HCT116 (cell line): ENCODE measurements at places on chromosomes 6 and 20. TPM values are rescaled to one million over a fixed set of nuclear protein-coding genes. Genes with fewer than 3 reads are reported as not detected.

DNA sequence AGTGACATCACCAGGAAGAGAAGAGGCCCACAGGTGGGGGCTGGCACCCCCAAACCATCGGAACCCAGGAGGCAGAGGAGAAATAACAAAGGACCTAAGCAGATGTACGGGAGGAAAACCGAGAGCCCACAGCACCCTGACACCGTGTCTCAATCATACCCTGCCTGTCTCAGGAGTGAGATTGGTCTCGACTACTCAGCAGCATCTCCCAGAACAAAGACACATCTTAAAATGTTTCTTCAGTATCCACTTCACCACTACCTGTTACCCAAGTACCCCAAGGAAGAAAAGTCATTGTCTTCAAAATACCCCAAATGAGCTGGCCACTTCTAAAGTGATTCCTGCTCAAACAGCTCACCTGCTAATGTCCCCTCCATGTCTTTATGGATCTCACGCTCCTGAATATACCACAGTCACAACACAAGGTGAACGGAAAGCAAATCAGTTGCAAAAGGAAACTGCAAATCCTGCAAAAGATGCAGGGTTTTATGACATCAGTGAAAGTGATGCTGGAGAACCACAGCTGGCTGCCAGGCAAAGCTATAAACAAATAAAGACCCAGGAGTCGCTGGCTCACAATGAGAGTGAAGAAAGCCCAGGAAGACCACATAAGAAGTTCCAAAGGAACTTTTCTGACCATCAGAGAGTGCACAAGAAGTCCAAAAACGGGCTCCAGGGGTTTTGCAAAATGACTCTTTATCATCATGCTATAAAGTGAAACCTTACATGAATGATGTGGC lies 44.1 kb downstream of the PREX1 start:
- no peak overlapping the region for H3K4me3 ChIP-seq
- H3K4me1 ChIP-seq: no peaks in the 10 kb centered on the region; the same call in 1 of the 2 replicates
- H3K36me3 ChIP-seq: no peaks in the 10 kb centered on the region
- no peak overlapping the region for H3K27ac ChIP-seq
- H3K27me3 ChIP-seq: no peaks in the 10 kb centered on the region

- H3K27me3 ChIP-seq: no peaks in the 10 kb centered on the region
- H3K4me1 ChIP-seq: peaks cover 13% of the 10 kb centered on the region; the same call in 1 of the 2 replicates
- H3K36me3 ChIP-seq: peaks cover 11% of the 10 kb centered on the region; the same call in 1 of the 2 replicates
- no peak overlapping the region for H3K27ac ChIP-seq
Observed at GRCh38 chr6:144292372-144292771, 7.2 kb downstream of the UTRN start.

DNA sequence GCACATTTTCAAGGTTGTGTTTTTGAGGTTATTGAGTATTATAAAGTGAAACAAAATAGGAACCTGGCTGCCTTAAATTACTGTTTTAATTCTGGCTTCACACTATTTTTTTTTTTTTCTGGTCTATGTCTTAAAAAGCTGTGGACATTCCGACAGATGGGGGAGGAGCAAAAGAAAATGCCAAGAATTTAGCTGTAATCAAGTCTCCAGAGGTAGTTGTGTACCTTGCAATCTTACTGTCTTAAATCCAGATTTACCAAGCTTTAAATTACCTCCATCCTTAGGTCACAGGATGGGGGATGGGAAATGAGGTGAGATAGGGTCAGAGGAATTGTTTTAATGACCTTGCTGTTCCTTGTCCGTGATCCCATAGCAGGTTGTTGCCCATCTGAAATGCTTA lies 182.8 kb downstream of the UTRN start:
- H3K4me1 ChIP-seq: no peaks in the 10 kb centered on the region
- H3K4me3 ChIP-seq: no peak overlapping the region
- no peaks in the 10 kb centered on the region for H3K27me3 ChIP-seq
- no peaks in the 10 kb centered on the region for H3K36me3 ChIP-seq
- no peak for DNase-seq

DNA sequence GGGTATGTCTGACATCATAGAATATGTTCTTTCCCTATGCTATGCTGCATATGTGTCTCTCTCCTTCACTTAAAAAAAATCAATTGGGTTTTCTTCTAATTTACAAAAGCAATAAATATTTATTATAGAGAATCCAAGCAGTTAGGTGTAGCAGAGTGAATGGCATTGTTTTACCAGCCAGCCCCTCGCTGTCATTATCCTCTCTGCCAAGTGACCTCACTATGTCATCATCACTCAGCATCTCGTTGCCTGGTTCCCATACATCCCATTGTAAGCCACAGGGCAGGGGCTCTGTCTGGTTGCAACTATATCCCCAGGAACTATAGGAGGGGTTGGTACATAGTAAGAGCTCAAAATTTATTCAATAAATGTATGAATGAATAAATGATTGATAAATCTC lies 31.3 kb downstream of the KIAA0319 start:
- H3K27ac ChIP-seq: no peak overlapping the region
- H3K4me3 ChIP-seq: no peak overlapping the region
- no peaks in the 10 kb centered on the region for H3K27me3 ChIP-seq
- H3K36me3 ChIP-seq: no peaks in the 10 kb centered on the region
- no peak for DNase-seq

- DNase-seq: peak; percentile 72
- peak overlapping the region; percentile 64 for H3K27ac ChIP-seq
- no peaks in the 10 kb centered on the region for H3K36me3 ChIP-seq
- H3K4me3 ChIP-seq: peak overlapping the region; percentile 30
Observed at GRCh38 chr6:157841211-157841840, 18.3 kb downstream of the SNX9 start.

- H3K27ac ChIP-seq: no peak within 1 kb of the TSS
- no peaks in the 10 kb centered on the region for H3K27me3 ChIP-seq
- DNase-seq: no peak
Observed at GRCh38 chr6:53148684-53149083, at the start of gene GCM1. GCM1 (minus strand) TSS chr6:53148841; CDS start chr6:53145632, 3,209 bp downstream.

The RAB23 gene
- 11.7 TPM for total RNA-seq

The CASP8AP2 gene
- total RNA-seq: 18.6 TPM
